ENCODE measurements at places on chromosomes 6 and 20.

- DNase-seq: no peak
Observed at GRCh38 chr6:51300510-51300909, 481.8 kb downstream of the TFAP2B start.

- no peak for DNase-seq
Observed at GRCh38 chr20:40956542-40957264, 71.9 kb upstream of the TOP1 start.

- no peak for DNase-seq
Observed at GRCh38 chr20:53708129-53708968, 114.7 kb upstream of the ZNF217 start.

DNA sequence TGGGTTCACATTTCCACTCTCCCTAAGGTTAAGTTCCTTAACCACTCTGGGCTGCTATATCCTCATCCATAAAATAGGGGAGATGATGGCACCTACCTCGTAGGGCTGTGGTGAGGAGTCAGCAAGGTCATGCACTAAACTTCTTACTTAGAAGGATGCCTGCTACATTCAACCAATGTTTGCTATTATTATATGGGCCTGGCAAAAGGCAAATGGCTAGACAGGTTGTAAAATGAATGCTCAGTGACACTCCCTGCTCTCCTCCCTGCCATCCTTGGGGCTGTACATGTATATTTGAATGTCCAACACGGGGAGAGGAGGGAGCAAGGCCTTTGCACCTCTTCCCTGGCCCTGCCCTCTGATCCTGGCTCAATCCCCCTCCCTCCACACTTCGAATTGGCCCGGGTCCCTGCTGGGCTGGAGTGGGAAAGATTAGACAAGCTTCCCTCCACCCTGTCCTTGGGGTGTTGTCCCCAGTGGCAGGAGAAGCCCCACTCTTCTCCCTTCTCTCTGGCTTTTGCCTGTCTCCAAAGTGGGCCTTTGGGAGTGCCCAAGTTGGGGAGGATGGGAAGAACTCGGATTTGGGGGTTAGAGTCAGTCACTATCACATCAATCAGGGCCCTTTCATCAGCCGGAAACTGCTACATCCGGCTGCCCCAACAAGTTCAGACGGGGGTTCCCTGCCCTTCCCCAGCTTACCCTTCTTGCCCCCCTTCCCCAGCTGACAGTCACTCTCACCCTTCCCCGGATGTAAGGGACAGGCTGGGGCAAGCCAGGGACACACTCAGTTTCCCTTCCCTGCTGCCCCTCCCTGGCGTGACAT, 36.3 kb upstream of the VEGFA start:
- no peak for DNase-seq

DNA sequence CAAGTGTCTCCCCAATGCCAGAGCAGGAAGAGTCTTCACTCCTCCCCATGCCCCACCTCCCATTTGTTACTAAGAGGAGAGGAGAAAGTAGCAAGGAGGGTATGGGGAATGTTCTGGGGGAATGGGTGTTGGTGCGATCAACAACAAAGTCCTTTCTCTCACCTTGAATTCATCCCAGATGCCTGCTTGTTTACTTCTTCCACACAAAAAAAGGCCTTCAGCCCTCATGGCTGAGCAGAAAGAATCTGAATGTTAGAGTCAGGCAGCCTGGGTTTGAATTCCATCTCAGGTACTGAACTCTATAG, 9.9 kb downstream of the MOG start:
- DNase-seq: no peak

- DNase-seq: no peak
Observed at GRCh38 chr6:38283734-38284362, 355.9 kb downstream of the BTBD9 start.

DNA sequence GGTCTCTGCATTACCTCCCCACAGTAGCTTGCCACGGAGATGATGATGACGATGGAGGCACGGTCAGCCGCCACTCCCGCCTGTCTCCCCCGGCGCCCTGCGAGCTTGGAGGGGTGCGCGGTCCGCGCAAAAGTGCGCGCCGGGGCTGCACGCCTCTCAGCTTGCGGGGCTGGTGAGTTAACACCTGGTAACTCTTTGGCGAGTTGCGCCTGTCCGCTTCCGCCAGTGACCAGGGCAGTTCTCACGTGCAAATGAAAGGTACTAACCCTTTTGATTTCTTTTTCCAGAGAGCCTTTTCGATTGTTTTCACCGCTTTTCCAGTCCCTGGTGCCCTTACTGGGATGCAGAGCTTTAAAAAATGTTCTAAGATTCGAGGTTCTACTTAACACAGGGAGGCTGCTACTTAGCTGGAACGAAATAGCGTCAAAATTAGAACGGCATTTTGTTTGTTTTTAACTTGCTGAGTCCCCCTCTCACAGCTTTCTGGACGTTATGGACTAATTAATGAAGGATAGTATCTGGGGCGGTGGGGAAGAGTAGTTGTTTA, 6.2 kb downstream of the GRIK2 start:
- DNase-seq: no peak

DNA sequence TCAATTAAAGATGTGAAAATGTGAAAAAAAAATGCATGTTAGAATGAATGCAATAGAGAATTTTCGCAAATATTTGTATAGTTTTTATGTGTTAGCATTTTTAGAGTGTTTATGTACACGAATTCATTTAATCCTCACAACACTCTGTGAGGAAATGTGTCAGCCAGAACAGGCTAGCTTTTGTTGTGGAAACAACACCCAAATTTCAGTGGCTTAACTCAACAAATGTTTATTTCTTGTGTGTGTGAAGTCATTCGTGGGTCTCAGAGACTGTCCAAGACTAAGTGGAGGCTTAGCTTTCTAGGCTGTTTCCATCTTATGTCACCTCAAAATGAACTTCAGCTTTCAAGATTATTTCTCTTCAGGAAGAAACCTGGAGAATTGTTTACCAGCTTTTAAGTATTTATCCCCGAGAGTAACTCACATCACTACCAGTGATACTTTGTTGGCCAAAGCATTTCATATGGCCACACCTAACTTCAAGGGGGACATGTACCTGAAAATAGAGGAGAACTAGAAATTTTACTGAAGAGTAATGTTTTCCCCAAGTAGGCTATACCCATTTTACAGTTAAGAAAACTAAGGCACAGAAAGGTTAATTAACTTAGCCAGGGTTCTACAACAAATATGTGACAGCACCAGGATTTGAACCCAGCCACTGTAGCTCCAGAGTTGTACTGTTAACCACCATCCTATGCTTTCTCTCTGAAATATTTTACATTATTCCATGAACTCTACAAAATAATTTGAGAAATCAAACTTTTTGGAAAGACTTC, 306.1 kb downstream of the QKI start:
- no peak for DNase-seq

GRCh38 chr6:154590756-154591155, 80.3 kb upstream of the CNKSR3 start:
- no peak for DNase-seq

DNA sequence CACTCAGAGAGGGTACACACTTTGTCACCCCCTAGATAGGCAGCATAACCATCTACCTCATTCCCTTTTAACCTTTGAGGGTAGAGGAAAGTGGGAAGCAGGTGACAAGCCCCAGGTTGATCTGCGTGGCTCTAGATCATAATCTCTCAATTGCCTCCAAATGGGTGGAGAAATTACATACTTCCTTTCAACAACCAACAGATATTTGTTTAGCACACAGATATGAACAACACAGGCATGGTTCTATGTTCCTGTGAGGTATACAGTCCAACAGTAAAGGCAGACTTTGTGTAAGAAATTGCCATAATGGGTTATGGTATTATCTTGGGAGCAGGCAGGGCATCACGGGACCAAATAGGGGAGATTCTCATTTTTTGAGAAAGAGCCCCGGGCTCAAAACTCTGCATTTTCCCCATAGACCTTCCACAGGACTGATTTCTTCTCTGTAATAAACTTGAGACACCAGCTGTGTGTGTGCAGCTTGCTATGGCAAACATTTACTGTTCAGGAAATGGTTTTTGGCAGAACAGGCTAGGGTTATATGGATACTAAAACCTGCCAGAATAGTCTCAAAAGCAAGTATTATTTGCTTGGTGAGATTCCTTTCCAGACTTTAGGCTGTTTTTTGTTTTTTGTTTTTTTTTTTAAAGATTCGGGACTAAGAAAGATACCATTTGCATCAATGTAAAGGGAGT, 126.2 kb downstream of the CD164 start:
- no peak for DNase-seq

DNA sequence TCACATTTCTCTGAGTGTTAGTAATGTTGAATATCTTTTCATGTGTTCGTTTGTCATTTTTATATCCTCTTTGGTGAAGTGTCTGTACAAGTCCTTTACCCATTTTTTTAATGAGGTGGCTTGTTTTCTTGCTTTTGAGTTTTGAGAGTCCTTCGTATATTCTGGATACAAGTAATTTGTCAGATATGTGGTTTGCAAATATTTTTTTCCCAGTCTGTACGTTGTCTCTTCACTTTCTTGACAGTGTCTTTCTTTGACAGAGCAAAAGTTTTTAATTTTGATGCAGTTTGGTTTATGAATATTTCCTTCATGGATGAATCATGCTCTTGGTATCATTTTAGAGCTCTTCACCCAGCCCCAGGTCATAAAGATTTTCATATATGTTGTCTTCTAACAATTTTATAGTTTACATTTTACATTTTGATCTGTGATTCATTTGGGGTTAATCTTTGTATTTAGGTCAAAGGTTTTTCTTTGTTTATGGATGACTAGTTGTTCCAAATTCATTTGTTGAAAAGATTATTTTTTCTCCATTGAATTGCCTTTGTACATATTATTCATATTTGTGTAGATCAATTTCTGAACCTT, 152.5 kb downstream of the MRPL14 start:
- DNase-seq: no peak

- no peak for DNase-seq
Observed at GRCh38 chr6:35007016-35007415, 118.0 kb downstream of the ANKS1A start.

DNA sequence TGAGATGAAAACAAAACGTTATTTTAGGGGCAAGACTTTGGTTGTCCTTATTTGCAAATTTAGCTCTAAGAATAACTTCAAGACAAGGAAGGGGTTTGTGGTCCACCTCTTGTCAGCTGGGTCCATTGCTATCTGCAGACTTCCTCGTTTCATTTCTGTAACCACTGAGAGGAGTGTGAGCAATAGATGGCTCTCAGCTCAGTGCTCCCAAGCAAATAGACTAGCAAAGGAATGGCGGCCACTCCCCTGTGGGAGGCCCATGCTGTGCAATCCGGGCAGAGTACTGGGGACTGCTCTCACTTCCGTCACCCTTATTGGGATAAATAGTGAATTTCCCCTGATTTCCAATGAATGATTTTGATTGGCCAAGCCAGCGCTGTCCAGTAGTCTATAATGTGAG, 176.6 kb downstream of the ZDHHC14 start:
- DNase-seq: no peak

DNA sequence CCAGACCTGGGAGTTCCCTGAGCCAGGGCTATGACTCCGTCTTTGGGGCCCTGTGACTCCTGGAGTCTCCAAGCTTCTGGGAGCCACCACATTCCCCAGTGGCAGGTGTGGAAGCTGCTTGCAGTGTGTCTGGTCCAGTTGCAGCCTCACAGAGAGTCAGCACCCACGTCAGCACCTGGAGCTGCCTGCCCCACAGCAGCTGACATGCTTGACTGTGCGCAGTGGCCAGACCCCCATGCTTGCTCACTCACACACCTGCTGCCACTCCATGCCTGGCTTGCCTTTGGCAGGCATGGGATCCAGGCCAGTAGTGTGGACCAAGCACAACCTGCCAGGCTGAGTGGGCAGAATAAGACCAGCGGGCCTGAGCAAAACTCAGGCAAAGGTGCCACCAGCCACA, 31.0 kb upstream of the ASIP start:
- no peak for DNase-seq

DNA sequence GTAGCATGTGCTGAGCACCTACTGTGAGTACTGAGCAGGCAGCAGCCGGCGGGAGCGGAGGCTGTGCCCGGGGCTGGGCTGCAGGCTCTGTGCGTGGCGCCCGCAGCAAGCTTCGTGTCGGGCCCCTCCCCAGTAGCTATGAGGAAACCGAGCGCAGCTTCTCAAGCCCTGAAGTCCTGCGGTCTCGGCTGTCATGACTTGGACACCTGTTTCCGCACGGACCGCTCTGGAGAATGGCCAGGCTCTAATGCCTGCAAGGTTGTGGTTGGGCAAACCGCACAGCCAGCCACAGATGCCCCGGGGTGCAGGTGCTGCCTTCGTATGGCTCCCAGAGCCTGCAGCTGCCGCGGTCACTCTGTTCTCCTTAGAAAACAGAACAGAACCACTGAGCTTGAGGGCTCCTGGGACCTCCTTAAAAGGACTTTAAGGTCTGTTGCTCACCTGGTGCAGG, 33.7 kb downstream of the PYGB start:
- DNase-seq: no peak

GRCh38 chr6:82882363-82883023, 183.1 kb downstream of the UBE3D start:
- DNase-seq: no peak

DNA sequence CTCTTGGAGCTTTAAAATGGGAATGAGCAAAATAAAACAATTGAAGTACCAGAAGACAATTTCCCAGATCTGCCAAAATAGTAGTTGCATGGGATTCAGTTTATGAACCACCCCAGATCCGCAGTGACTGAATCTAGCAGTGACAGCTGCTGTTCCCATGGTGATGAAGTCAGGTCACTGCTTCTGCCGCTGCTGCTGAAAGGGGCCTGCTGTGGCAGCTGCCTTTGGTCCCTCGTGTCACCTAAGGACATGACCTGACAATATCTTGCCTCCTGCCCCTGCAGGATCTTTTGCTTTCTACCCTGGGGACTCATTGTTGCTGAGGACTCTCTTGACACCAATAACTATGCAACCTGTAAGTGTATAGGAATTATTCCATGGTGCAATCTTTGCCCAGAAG, 34.3 kb upstream of the OGFRL1 start:
- DNase-seq: no peak

DNA sequence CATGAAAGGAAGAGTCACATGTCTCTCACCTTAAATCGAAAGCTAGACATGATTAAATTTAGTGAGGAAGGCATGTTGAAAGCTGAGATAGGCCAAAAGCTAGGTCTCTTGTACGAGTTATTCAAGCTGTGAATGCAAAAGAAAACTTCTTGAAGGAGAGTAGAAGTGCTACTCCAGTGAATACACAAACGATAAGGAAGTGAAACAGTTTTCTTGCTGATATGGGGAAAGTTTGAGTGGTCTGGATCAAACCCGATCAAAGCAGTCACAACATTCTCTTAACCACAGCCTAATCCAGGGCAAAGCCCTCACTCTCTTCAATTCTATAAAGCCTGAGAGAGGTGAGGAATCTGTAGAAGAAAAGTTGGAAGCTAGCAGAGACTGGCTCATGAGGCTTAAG, 1.9 kb upstream of the TPD52L1 start:
- no peak for DNase-seq
